ENCODE measurements at places on chromosomes 5 and 9. TPM values are rescaled to one million over a fixed set of nuclear protein-coding genes. Genes with fewer than 3 reads are reported as not detected.

CCDC192 gene
- not detected for total RNA-seq

HK3 gene
- total RNA-seq, result not detected

AJM1 gene
- 1.8 TPM for total RNA-seq

CCNJL gene
- 26.9 TPM for total RNA-seq

ALDH1A1 gene
- 1.1 TPM for total RNA-seq

SLC34A1 gene
- not detected for total RNA-seq

TXNDC8 gene
- total RNA-seq, result not detected

TRPM3 gene
- total RNA-seq, result 7.7 TPM

MPDZ gene
- total RNA-seq, result 46.9 TPM

TAF11L5 gene
- total RNA-seq, result not detected

COL15A1 gene
- total RNA-seq, result not detected

TMEM171 gene
- 0.42 TPM for total RNA-seq

ZNF354C gene
- 4.8 TPM for total RNA-seq

FYB1 gene
- not detected for total RNA-seq

SPATA31D4 gene
- not detected for total RNA-seq

BARX1 gene
- 1.2 TPM for total RNA-seq

DNA sequence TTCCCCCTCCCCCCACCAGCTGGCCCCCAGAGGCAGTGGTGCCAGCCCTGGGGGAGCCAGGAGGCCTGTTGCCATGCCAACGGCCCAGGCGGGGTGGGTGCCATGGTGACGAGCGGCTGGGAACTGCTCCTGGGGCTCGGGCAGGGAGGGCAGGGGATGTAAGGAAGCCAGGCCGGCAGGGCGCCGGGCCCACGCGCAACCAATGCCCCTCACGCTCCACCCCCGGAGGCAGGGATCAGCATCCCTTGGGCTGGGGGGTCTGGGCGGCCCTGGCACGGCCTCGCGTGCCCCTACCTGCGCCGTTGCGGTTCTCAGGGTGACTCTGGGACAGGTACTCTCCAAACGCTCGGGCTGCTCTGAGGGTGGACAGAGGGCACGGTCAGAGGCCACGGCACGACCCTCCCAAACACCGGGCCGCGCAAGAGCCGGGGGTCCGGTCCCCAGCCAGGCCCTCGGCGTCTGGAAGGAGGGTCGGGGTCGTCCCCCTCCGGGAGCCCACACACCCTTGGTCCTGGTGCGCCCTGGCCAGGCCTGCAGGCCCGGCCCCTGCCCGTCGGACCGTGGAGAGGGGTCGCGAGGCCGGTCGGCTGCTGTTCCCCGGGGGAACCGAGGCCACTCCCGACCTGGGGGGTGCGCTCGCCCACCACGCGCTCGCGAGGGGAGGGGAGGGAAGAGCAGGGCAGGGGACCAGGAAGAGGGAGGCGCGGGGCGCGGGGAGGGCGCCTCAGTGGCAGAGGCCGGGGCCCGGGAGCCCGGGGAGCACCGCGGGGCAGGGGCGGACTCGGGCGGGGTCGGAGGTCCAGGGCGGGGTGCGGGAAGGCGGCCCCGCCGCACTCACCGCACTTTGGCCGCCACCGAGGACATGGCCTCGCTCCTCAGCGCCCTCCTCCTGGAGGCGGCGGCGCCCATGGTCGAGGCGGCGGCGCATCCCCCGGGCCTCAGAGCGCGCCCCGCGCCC, 661 bp downstream of the NSMF start:
- DNase-seq, result no peak
- peak overlapping the region; percentile 74 for H3K4me3 ChIP-seq
- no peaks in the 10 kb centered on the region for H3K4me1 ChIP-seq
- H3K36me3 ChIP-seq, result peaks cover 15% of the 10 kb centered on the region

DNA sequence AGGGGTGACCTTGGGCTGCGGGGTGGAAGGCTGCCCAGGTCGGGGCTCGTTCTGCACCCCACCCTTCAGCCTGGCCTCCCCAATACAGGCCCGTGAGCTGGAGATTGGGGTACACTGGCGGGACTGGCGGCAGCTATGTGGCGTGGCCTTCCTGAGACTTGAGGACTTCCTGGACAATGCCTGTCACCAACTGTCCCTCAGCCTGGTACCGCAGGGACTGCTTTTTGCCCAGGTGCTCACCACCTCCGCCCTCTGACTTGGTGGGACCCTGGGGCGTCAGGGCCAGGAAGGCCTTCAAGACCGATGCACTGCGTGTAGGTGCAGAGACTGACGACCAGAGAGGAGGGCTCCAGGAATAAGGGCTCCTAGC, 10.5 kb downstream of the ZDHHC12 start:
- peaks cover 8% of the 10 kb centered on the region for H3K36me3 ChIP-seq
- DNase-seq, result peak; percentile 29
- no peaks in the 10 kb centered on the region for H3K4me1 ChIP-seq

GRCh38 chr5:23474315-23474714, 33.1 kb upstream of the PRDM9 start:
- H3K27ac ChIP-seq, result no peak overlapping the region
- H3K27me3 ChIP-seq, result no peaks in the 10 kb centered on the region
- no peak overlapping the region for H3K4me3 ChIP-seq
- DNase-seq, result no peak
- H3K36me3 ChIP-seq, result no peaks in the 10 kb centered on the region
- H3K4me1 ChIP-seq, result no peaks in the 10 kb centered on the region

DNA sequence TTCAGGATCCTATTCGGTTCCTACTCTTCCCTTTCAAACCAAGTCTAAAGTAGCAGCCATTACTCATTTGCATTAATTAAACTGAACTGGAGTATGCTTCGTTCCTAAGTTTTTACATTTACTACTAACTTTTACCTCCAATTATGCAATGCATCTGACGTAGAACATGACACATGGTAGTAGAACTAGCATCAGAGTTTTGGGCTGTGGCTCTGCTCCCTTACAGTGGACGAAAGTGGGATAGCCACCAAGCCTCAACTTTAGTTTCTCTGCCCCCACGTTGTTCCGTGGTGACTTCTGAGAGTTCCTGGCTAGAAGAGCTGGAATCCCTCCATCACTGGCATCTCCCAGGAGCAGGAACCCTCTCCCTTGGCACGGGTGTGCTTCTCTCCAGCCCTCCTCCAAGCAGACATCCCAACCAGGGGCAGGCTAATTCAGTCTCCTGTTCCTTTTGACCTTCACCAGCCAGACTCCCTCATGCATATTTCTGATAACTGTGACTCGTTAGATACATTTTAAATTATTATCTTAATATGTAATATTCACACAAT, 2.9 kb downstream of the IFNE start:
- H3K27me3 ChIP-seq, result no peaks in the 10 kb centered on the region
- DNase-seq, result no peak
- H3K4me3 ChIP-seq, result no peak overlapping the region
- no peaks in the 10 kb centered on the region for H3K36me3 ChIP-seq
- no peaks in the 10 kb centered on the region for H3K4me1 ChIP-seq
- H3K27ac ChIP-seq, result no peak overlapping the region

- H3K36me3 ChIP-seq, result no peaks in the 10 kb centered on the region
- no peaks in the 10 kb centered on the region for H3K4me1 ChIP-seq
- no peaks in the 10 kb centered on the region for H3K27me3 ChIP-seq
- DNase-seq, result no peak
These were observed 153.9 kb upstream of the MEF2C start for GRCh38 chr5:89036704-89037489.

DNA sequence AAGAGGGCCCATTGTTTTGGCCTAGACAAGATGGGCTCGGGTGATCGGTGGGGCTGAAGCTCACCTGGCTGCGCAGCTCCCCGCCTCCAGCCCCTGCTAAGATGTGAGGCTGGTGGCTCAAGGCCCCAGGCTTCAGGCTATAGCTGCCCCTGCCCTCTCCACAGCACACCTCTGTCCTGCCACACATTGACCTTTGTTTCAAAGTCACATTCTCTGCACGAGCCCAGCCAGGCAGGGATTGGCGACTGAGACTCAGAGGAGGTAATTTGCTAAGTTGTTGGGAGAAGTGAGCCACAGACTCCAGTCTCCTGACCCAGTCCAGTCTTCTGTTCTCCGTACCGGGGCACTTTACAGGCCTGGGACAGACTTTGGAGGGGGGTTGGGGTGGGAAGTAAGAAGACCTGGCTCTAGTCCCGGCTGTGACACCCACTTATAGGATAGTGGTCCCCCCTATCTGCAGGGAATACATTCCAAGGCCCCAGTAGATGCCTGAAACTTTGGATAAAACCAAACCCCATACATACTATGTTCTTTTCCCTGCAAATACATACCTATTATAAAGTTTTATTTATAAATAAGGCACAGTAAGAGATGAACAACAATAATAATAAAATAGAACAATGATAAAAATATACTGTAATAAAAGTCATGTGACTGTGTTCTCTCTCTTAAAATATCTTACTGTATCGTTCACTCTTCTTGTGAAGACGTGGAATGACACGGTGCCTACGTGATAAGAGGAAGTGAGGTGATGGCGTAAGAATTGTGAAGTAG, 13.3 kb downstream of the PDGFRB start:
- H3K27me3 ChIP-seq, result no peaks in the 10 kb centered on the region
- H3K4me1 ChIP-seq, result peaks cover 18% of the 10 kb centered on the region
- DNase-seq, result no peak
- no peak overlapping the region for H3K4me3 ChIP-seq

DNA sequence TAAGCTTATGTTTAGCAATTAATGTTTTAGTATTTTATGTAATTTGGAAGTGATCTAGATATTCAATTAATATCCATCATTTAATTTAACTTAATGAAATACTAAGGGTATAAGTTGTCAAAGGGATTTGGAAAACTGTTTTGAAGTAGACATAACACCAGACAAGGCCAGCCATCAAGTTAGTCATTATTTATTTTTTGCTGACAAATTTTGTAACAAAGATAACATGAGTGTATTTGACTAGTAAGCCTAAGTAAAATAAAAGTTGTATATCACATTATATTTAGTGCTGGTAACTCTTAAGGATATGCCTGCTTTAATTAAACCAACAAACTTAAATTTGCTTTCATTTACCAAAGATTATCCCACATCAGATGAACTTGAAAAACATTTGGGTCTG, 125.9 kb upstream of the TNFAIP8 start:
- no peaks in the 10 kb centered on the region for H3K4me1 ChIP-seq
- DNase-seq, result no peak
- H3K27ac ChIP-seq, result no peak overlapping the region
- H3K27me3 ChIP-seq, result no peaks in the 10 kb centered on the region

GRCh38 chr5:6711409-6712141, 1.7 kb upstream of the TENT4A start:
- no peaks in the 10 kb centered on the region for H3K27me3 ChIP-seq
- peak overlapping the region; percentile 79 for H3K4me3 ChIP-seq
- no peaks in the 10 kb centered on the region for H3K4me1 ChIP-seq
- no peak for DNase-seq
- H3K36me3 ChIP-seq, result no peaks in the 10 kb centered on the region
- no peak overlapping the region for H3K27ac ChIP-seq

DNA sequence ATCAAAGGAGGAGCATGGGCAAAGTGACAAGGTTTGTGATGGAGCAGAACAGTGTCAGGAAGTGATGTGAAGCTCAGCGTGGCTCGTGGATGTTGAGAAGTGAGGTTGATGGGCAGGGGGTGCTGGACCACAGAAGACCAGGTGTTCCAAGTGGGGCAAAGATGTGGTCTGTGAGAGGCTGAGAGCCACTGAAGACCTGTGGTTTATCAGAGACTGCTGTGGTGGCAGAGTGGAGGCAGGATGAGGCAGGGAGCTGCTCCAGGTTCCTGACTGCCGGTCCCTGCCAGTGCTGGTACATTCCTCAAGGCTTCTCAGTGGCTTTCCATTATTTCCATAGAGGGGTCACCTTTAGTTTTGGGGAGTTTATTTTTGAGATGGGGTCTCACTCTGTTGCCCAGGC, 19.1 kb downstream of the PALM2AKAP2 start:
- no peak for DNase-seq
- no peak overlapping the region for H3K27ac ChIP-seq
- no peaks in the 10 kb centered on the region for H3K36me3 ChIP-seq
- no peaks in the 10 kb centered on the region for H3K27me3 ChIP-seq
- no peak overlapping the region for H3K4me3 ChIP-seq
- H3K4me1 ChIP-seq, result no peaks in the 10 kb centered on the region

DNA sequence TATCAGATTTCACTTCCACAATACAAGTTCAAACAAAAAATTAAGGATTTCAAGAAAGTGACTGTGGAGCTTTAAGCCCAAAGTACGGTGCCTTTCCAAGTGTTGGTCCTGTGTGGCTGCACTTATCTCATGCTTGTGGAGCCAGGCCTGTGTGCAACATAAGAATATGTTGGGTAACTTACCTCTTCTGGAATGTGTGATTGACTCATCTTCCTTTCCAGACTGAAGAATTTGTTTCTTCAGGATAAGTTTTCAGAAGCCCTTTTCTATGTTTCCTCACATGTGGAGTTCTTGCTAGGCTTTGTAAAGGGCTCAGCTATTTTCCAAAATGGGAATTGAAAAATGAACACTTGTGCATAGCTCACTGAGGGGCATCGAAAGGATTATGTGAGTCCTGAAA, 485.1 kb upstream of the PAPPA start:
- no peak overlapping the region for H3K27ac ChIP-seq
- no peak overlapping the region for H3K4me3 ChIP-seq
- no peak for DNase-seq
- no peaks in the 10 kb centered on the region for H3K36me3 ChIP-seq

DNA sequence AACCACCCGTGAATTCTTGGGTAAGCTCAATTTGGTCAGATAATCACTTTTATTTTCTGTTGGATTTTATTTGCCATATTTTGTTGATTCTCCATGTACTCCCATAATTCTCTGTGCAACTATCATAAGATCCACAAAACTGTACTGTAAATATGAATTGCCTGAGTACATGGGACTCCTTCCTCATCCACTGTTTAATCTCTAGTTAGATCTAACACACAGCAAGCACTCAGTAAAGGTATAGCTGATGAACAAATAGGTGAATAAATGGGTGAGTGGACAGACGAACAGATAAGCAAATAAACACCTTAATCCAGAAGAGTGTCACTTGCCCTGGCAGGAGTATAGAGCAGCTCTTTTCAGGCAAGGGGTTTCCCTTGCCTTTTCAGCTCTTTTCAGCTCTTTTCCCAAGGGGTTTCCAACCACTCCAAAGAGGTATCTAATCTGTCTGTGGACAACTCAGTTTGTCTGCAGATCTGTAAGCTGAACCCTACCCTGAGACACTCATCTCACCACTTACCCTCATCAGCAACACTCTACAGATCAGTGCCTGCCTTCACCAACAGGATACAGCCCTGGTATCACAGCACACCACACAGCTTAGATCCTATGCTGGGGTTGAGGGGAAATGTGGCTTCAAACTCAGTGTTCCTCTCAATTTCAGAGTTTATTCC, 51.2 kb downstream of the SIL1 start:
- no peak for DNase-seq
- H3K4me3 ChIP-seq, result no peak overlapping the region
- no peak overlapping the region for H3K27ac ChIP-seq
- H3K4me1 ChIP-seq, result no peaks in the 10 kb centered on the region

DNA sequence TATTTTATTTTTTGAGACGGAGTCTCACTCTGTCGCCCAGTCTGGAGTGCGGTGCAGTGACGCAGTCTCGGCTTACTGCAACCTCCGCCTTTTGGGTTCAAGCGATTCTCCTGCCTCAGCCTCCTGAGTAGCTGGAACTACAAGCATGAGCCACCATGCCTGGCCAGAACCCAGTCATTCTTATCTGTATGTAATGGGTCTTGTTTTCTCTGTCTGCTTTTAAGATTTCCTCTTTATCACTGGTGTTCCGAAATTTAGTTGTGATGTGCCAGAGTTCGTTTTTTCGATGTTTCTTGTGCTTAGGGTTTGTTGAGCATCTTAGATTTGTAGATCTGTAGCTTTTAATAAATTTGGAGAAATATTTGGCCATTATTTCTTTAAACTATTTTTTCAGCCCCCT, 19.2 kb downstream of the SLC25A25 start:
- H3K27me3 ChIP-seq, result no peaks in the 10 kb centered on the region
- H3K4me3 ChIP-seq, result no peak overlapping the region
- no peak for DNase-seq
- H3K36me3 ChIP-seq, result no peaks in the 10 kb centered on the region
- H3K4me1 ChIP-seq, result no peaks in the 10 kb centered on the region

GRCh38 chr5:139569270-139569955, 8.3 kb downstream of the UBE2D2 start:
- H3K27ac ChIP-seq, result no peak overlapping the region
- no peaks in the 10 kb centered on the region for H3K27me3 ChIP-seq
- peaks cover 50% of the 10 kb centered on the region for H3K36me3 ChIP-seq
- H3K4me3 ChIP-seq, result no peak overlapping the region
